ENCODE measurements at places on chromosomes 5 and 9.

GRCh38 chr5:112419164-112419985, at the start of gene EPB41L4A:
TSS of gene EPB41L4A (minus strand) at chr5:112419277. CDS start at chr5:112419039, 238 bp downstream.
- peak within 1 kb of the TSS; percentile 86 for H3K4me3 ChIP-seq
- no peaks in the 10 kb centered on the region for H3K27me3 ChIP-seq
- peaks cover 52% of the 10 kb centered on the region for H3K4me1 ChIP-seq
- H3K36me3 ChIP-seq, result no peaks in the 10 kb centered on the region

- H3K36me3 ChIP-seq, result no peaks in the 10 kb centered on the region
- H3K27ac ChIP-seq, result no peak overlapping the region
- no peak for DNase-seq
- no peak overlapping the region for H3K4me3 ChIP-seq
- H3K27me3 ChIP-seq, result no peaks in the 10 kb centered on the region
Observed at GRCh38 chr5:124843596-124843899, 97.1 kb upstream of the ZNF608 start.

DNA sequence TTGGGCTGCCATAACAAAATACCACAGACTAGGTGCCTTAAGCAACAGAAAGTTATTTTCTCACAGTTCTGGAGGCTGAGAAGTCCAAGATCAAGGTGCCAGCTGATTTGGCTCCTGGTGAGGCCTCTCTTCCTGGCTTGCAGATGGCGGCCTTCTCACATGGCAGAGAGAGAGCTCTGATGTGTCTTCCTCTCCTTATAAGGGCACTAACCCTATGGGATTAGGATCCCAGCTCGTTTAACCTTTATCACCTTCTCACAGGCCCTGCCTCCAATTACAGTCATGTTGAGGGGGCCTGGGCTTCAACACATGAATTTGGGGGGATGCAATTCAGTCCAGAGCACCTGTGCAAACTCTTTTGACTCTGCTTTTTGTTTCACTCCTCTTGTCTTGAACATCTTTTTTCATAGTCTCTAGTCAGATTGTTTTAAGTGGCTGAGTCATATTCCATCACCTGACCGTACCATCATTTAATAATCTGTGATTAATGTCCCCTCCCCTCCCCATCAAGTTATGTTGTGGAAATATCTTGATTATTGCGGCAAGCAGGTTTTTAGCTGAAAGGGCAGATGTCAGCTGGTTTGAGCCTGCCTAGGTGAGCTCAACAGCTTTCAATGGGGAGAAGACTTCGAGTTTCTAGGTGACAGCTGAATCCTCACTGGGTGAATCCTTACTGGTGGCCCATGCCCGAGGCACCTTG, 61.8 kb downstream of the NDFIP1 start:
- peaks cover 7% of the 10 kb centered on the region for H3K4me1 ChIP-seq
- H3K36me3 ChIP-seq, result no peaks in the 10 kb centered on the region
- no peak overlapping the region for H3K4me3 ChIP-seq
- DNase-seq, result no peak

DNA sequence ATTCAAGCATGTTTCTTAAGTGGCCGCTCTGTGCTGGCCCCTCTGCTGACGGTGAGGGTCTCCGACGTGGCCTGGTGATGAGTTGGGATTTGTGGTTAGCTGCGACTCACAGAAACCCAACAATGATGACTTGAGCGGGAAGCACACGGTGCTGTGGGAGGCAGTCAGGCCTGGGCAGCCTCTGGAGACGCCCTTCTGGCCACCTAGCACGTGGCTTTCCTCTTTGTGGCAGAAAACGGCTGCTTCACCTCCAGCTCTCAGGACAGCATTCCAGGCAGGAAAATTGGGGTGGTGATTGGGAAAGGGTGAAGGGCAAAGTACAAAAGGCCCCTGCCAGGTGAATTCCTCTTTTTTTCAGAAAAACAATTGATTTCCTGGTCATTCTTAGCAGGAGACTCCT, 17.5 kb upstream of the IER5L start:
- peaks cover 20% of the 10 kb centered on the region for H3K27me3 ChIP-seq
- H3K36me3 ChIP-seq, result no peaks in the 10 kb centered on the region

DNA sequence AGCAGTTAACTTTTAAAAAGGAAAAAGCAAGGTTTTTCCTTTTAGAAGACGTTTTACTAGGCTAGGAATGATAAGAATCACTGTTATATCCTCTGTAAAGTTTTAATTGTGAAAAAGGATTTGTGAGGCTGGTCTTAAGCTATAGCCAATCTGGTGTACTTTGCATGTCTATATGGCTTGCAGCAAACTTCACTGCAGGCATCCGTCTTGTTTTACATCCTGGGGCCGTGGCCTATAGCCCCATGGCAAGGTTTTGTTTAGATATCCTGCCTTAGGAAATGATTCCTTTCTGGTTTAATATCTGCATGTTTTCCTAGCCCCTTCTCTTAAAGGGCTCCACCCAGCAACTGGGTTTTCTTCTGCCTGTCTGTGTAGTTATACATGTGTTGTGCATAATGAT, 272.8 kb downstream of the ICE1 start:
- H3K4me3 ChIP-seq, result no peak overlapping the region
- DNase-seq, result no peak
- H3K27me3 ChIP-seq, result no peaks in the 10 kb centered on the region

GRCh38 chr5:69416699-69417098, 1.8 kb downstream of the MARVELD2 start:
- H3K27ac ChIP-seq, result no peak overlapping the region
- no peaks in the 10 kb centered on the region for H3K27me3 ChIP-seq
- no peak overlapping the region for H3K4me3 ChIP-seq
- peaks cover 11% of the 10 kb centered on the region for H3K4me1 ChIP-seq

- H3K36me3 ChIP-seq, result no peaks in the 10 kb centered on the region
- DNase-seq, result no peak
- peak overlapping the region; percentile 74 for H3K27ac ChIP-seq
- H3K4me1 ChIP-seq, result peaks cover 45% of the 10 kb centered on the region
- H3K27me3 ChIP-seq, result no peaks in the 10 kb centered on the region
Observed at GRCh38 chr5:172715421-172715780, 55.6 kb downstream of the DUSP1 start.

DNA sequence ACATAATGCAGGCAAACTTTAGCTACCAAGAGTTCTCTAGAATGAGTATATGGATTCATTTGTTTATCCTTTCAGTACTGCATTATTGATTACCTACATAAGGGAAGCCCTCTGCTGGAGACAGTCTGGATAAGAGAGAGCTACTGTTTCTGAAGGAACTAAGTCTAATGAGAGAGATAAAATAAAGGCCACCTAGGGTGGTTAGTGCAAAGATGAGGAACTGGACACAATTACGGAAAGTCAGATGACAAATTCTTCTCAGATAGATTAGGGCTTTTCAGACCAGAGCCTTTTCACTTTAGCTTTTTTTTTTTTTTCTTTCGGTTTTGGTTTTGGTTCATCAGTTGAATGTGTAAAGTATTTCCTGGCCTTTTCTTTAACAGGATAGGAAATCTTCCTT, 31.3 kb downstream of the ISOC1 start:
- no peaks in the 10 kb centered on the region for H3K36me3 ChIP-seq
- no peak for DNase-seq
- H3K4me1 ChIP-seq, result no peaks in the 10 kb centered on the region
- peak overlapping the region; percentile 2 for H3K27ac ChIP-seq
- no peak overlapping the region for H3K4me3 ChIP-seq

DNA sequence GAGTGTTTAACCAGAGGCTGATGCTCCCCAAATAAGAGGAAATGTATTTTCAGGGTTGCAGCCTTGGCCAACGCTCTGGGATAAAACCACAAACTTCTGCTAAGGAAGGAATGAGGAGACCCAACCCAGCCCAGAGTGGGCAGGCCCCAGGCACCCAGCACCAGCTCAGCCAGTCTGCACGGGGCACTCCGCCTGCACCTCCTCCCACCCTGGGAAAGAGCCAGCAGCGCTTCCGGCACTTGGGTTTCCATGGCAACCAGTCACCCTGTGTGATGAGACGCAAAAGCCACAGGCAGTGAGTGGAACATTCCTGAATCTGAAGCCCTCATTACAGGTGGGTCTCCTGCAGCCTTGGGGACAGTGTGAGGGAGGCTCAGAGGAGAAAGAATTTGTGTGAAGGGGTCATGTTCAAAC, 85.2 kb upstream of the ZBTB43 start:
- peak; percentile 63 for DNase-seq
- H3K27me3 ChIP-seq, result peaks cover 44% of the 10 kb centered on the region
- no peaks in the 10 kb centered on the region for H3K36me3 ChIP-seq
- H3K4me1 ChIP-seq, result peaks cover 5% of the 10 kb centered on the region
- no peak overlapping the region for H3K4me3 ChIP-seq
- no peak overlapping the region for H3K27ac ChIP-seq

GRCh38 chr5:103041071-103041676, 78.8 kb downstream of the GIN1 start:
- H3K4me3 ChIP-seq, result no peak overlapping the region
- no peak overlapping the region for H3K27ac ChIP-seq
- no peak for DNase-seq
- H3K36me3 ChIP-seq, result no peaks in the 10 kb centered on the region

DNA sequence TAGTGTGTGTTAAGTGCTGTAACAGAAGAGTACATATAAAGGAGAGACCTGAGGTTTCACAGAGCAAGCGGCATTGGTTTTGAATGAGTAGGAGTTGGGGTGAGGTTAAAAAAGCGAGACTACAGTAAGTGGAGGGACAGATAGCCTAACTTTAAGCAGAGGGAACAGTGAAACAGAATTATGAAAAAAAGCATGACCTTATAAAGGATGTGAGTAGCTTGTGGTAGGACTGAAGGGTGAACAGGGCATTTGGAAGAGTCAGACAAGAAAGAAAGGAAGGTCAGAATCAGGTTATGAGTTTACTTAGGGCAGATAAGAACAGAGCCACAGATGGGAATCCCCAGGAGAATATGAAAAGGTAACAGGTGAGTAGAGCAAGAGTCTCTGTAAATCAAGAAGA, 22.5 kb downstream of the MSANTD3 start:
- H3K36me3 ChIP-seq, result no peaks in the 10 kb centered on the region
- no peak overlapping the region for H3K4me3 ChIP-seq
- H3K27me3 ChIP-seq, result no peaks in the 10 kb centered on the region
- peaks cover 8% of the 10 kb centered on the region for H3K4me1 ChIP-seq
- no peak overlapping the region for H3K27ac ChIP-seq

DNA sequence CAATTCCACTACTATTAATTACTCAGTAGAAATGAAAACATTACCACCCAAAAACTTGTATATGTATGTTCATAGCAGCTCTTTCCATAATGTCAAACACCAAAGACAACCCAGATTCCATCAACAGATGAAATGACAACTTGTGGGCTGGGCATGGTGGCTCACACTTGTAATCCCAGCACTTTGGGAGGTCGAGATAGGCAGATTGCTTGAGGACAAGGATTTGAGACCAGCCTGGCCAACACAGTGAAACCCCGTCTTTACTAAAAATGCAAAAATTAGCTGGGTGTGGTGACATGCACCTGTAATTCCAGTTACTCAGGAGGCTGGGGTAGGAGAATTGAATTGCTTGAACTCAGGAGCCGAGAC, 11.5 kb downstream of the UIMC1 start:
- no peaks in the 10 kb centered on the region for H3K36me3 ChIP-seq
- no peaks in the 10 kb centered on the region for H3K27me3 ChIP-seq
- no peak overlapping the region for H3K4me3 ChIP-seq
- H3K4me1 ChIP-seq, result peaks cover 4% of the 10 kb centered on the region
- H3K27ac ChIP-seq, result peak overlapping the region; percentile 55
- DNase-seq, result no peak

DNA sequence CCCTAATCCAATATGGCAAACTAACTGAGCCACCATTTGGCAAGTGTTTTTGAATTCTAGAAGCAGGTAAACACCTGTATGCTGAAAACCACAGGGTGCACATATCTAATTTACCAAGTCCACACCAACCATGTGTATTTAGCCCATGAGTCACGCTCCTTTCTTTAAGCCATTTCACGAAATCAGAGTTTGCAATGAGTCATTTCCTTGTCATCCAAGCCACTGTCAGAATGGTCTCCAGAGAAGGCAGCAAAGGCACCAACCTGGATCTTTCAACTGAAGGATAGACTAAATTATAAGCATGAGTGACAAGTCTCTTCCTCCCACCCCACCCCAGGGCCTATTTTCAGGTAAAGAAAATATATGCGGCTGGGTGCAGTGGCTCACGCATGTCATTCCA, 110.0 kb downstream of the PAX5 start:
- H3K36me3 ChIP-seq, result no peaks in the 10 kb centered on the region
- no peak overlapping the region for H3K4me3 ChIP-seq
- no peak for DNase-seq
- H3K4me1 ChIP-seq, result no peaks in the 10 kb centered on the region

DNA sequence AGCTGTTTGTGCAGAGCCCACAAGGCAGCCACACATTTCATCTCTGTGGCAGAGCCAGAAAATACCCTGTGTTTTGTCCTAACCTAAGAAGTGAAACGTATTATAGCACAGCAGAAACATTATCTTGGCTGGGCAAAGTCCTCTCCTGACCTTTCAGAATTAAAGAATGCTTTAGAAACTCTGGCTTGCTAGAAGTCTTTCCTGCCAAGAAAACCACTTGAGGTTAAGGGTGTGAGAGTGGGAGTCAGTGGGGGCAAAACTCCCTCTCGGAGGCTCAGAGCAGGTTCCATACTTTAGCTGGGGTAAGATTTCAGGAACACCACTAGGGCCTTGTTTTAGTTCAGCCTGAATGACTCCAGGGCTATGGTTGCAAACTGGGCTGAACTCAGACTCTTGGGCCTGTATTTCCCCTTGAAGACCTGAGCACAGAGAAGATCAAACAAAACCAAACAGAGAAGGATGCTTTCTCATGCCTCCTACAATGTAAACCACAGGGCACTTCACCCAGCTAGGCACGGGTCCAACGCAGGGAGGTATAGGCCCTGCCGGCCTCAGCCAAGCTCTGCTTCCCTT, 48.0 kb downstream of the ZNF366 start:
- peaks cover 61% of the 10 kb centered on the region for H3K4me1 ChIP-seq
- no peaks in the 10 kb centered on the region for H3K27me3 ChIP-seq
- DNase-seq, result no peak
- H3K36me3 ChIP-seq, result peaks cover 55% of the 10 kb centered on the region

GRCh38 chr9:108069991-108070390, 580.4 kb upstream of the KLF4 start:
- no peaks in the 10 kb centered on the region for H3K4me1 ChIP-seq
- no peak overlapping the region for H3K4me3 ChIP-seq
- DNase-seq, result no peak
- H3K36me3 ChIP-seq, result no peaks in the 10 kb centered on the region

GRCh38 chr5:81246697-81247096, 13.6 kb downstream of the CKMT2 start:
- no peaks in the 10 kb centered on the region for H3K36me3 ChIP-seq
- DNase-seq, result no peak
- H3K27ac ChIP-seq, result no peak overlapping the region
- H3K4me1 ChIP-seq, result peaks cover 87% of the 10 kb centered on the region
- no peak overlapping the region for H3K4me3 ChIP-seq

GRCh38 chr5:135393691-135394090, 5.3 kb downstream of the MACROH2A1 start:
- DNase-seq, result no peak
- H3K27me3 ChIP-seq, result no peaks in the 10 kb centered on the region
- H3K4me3 ChIP-seq, result no peak overlapping the region
- H3K36me3 ChIP-seq, result peaks cover 23% of the 10 kb centered on the region

GRCh38 chr5:124193371-124193789, 553.1 kb downstream of the ZNF608 start:
- DNase-seq, result no peak
- H3K27ac ChIP-seq, result no peak overlapping the region
- H3K27me3 ChIP-seq, result no peaks in the 10 kb centered on the region
- no peak overlapping the region for H3K4me3 ChIP-seq
- peaks cover 6% of the 10 kb centered on the region for H3K4me1 ChIP-seq
